ENCODE measurements at places on chromosomes 11 and 22.

DNA sequence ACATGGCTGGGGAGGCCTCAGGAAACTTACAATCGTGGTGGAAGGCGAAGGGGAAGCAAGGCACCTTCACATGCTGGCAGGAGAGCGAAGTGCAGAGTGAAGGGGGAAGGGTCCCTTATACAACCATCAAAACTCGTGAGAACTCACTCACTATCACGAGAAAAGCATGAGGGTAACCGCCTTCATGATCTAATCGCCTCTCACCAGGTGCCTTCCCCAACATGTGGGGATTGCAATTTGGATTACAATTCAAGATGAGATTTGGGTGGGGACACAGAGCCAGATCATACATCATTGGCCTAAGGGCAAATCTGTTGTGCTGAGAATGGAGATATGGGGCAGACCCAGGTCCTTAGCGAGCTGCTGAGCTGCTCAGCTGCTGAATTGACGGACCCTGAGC, 13.1 kb downstream of the C1QTNF6 start:
- DNase-seq = no peak

DNA sequence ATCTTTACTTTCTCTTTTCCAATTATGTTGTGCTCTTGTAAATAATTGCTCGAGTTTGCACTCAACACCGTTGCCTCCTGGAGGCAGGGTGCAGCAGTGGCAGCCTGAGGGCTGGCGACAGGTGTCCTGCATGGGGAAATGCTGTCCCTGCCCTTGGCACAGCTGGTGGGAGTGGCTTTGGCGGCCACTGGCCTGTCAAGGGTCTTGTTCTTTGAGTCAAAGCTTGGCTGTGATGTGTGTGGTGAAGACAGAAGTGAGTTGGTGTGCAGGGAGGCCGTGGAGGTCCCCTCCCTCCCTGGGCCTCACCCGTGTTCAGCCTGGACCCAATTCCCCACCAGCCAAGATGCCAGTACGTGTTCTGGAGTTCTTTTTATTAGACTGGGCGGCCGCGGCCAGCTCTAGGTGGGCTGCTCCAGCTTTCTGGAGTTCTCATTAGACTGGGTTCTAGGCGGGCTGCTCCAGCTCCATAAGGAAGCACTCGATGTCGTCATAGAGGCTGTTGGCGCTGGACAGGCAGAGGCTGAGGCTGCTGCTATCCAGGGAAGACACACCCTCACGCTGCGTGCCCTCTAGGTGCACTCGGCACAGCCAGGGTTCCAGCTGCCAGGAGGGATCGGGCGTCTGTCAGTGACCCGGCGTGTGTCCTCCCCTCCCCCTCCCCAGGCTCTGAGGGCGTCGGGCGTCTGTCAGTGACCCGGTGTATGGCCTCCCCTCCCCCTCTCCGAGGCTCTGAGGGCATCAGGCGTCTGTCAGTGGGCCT, 3.4 kb downstream of the IRF7 start:
- DNase-seq = peak; percentile 33

GRCh38 chr11:131430473-131431208, 60.2 kb downstream of the NTM start:
- no peak for DNase-seq

GRCh38 chr11:72321381-72321996, 77.5 kb upstream of the PHOX2A start:
- DNase-seq = peak; percentile 55

DNA sequence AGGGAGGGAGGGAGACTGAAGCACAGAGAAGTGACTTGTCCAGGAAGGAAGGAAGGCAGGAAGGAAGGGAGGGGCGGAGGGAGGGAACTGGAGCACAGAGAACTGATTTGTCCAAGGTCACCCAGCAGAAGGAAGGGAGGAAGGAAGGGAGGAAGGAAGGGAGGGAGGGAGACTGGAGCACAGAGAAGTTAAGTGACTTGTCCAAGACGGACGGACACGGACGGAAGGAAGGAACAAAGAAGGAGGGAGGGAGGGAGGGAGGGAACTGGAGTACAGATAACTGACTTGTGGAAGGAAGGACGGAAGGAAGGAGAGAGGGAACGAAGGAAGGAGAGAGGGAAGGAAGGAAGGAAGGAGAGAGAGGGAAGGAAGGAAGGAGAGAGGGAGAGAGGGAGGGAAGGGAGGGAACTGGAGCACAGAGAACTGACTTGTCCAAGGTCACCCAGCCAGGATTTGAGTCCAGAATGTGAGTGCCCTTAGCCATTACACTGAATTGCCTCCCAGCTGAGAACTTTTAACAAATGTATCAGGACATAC, 1.5 kb downstream of the SLC35F2 start:
- no peak for DNase-seq

- no peak for DNase-seq
These were observed 45.7 kb downstream of the PAMR1 start for GRCh38 chr11:35479731-35480130.

DNA sequence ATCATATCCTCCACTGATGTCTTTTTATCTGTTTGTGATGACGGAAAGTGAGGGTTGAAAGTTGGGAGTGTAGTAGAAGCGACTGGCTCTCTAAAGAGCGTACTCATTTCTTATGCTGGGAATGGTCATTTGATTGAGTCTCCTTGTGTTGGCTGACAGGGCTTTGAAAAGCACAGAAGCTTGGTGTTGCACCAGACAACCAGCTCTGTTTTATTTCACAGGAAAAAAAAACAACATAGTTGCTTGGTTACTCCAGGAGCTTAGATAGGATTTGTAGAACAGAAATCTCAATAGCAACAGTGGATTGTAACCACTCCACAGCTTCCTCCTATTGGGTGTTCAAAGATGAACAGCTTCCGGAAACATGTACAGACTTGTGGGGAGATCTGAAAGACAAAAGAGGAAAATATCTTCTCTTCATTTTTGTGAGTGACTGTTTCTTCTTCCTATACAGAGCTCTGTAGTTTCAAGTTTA, 2.7 kb downstream of the RBM14 start:
- no peak for DNase-seq

GRCh38 chr11:116925050-116925449, 87.6 kb upstream of the APOA1 start:
- DNase-seq = no peak

- no peak for DNase-seq
These were observed 732.7 kb upstream of the TENM4 start for GRCh38 chr11:80173371-80174136.

- DNase-seq = no peak
These were observed 18.9 kb downstream of the UQCR10 start for GRCh38 chr22:29786031-29786430.

DNA sequence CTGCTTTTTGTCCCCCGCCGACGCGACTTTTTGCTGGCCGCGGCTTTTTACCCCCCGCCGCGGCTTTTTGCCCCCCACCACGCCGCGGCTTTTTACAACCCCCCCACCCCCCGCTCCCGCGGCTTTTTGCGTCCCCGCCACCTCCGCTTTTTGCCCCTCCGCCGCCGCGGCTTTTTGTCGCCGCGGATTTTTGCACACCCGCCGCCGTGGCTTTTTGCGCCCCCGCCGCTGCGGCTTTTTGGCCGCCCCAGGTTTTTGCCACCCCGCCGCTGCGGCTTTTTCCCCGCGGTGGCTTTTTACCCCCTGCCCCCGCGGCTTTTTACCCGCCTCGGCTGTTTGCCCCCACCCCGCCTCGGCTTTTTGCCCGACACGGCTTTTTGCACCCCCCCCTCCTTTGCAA, 205.5 kb downstream of the CCT8L2 start:
- no peak for DNase-seq

DNA sequence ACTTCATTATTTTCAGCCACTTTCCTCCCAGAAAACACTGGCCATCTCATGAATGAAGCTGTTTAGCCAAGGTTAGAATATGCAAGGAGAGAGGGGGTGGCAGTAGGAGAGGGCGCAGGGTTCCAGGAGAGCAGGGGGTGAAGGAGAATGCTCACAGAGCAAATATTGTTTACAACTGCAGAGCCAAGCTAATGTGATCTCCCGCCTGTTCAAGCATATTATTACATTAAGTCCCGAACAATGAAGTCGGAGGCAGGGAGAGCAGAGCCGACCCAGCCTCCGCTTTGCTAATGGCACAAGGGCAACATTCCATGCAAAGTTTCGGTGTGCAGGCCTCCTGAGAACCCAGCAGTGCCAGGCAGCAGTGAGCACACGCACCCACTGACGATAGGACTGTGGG, 80.1 kb downstream of the MICAL3 start:
- DNase-seq = no peak

GRCh38 chr11:29166306-29166705, 850.5 kb downstream of the KCNA4 start:
- no peak for DNase-seq

DNA sequence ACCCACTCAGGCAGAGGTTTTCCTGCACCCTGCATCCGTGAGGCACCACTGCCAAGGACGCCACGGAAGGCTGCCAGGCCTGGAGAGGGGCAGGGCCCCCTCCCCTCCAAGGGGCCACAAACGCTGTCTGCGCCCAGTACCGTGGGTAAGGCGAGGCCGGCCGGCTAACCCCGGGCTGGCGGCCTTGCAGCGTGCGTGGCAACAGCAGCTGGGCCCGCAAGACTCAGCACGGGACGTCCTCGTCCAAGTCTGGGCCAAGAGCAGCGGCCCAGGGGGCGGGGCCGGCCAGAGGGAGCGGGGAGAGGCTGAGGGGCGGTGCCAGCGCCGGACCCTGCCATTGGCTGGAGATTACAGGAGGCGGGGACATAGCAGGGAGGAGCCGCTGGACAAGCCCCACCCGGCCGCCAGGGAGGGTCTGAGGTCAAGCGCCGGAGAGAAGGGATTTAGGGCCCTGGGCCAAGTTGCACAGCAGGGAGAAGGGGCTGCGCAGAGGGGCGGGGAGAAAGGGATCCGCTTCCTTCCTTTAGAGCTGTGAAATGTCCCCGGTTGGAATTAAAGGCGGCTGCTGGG, 16.0 kb downstream of the SLC43A1 start:
- DNase-seq = peak; percentile 85

GRCh38 chr11:64358907-64359711, at the start of gene RPS6KA4:
TSS of gene RPS6KA4 (plus strand) at chr11:64359162. CDS start at chr11:64359236, 74 bp downstream.
- peak; percentile 68 for DNase-seq

- DNase-seq = no peak
These were observed 6.1 kb downstream of the RPUSD4 start for GRCh38 chr11:126205359-126205758.

GRCh38 chr22:24083361-24083760, 72.3 kb downstream of the CABIN1 start:
- DNase-seq = no peak

DNA sequence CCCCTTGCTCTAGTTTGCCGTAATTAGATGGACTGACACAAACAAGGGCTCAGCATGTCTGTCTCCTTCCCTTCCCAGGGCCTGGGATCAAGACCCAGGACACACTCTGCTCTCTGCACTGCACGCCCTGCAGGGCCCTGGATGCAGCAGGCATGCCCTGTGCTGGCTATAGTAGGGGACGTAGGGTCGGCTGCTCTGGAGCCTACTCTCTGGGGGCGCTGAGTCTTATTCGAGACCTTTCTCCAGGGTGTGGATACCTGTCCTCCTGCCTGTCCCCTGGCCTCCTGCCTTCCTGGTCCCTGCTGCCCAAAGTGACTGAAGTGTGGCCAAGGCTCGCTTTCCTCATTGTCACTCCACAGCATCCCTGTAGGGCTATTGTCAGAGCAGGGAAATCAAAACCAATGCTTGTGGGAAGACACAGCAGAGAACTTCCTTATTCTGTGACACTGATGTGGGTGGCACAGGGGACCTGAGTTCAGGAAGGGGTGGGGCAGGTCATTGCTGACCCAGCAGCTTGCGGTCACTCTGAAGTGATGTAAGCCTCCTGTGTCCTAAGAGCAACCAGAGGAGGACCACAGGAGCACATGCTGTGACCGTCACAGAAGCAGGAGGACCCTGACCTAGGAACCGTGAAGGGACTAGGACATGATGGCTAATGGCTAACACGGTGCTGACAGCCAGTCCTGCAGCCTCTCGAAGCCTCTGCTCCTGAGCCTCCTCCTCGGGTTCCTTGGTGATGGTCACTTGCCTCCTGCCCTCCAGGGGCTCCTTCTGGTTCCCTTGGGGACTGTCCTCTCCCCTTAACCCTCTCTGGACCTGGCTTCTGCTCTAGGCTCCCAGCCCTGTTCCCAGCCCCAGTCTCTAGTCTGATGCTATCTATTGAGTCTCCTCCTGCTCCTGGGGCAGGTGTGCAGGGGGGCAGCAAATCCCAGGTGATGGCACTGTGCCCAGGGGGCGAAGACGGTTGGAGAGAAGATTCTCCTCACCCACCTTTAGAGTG, 10.3 kb downstream of the APOBEC3A start:
- DNase-seq = no peak

GRCh38 chr11:62593434-62594044, 2.2 kb upstream of the TUT1 start:
- DNase-seq = peak; percentile 77

GRCh38 chr11:11587122-11587521, 34.7 kb downstream of the GALNT18 start:
- no peak for DNase-seq

DNA sequence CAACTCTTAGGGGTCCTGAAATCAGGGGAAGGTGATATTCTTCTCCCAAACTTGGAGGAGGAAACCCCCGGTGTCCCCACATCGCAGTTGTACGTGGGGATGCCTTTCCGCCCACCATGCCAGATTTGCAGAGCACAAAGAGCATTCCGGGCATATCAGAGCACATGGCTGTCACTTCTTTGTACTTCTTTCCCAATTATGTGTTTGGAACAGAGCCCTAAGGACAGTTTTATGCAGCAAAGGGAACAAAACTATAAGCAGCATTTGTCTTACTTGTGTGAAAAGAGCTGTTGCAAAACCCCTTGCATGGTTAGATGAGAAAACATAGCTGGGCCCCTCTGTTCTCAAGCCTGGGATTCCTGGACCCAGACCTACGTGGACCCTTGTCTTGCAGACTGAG, 41.2 kb downstream of the NTM start:
- no peak for DNase-seq

DNA sequence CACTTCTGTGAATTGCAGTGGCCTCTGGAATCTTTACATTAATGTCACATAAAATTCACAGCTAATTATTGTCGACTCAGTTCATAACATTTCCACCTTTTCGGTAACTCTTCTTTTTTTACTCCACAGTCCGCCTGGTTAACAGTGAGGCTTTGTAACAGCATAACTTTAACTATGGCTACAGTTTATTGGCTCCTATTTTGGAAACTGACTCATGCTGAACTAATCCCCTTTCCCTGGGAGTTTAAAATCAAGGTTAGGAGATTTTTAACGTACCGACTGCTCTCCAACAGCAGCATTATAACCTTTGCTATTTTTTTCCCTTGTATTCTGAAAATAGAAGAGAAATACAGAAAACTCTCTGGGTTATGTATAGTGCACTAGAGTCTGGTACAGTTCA, 3.2 kb upstream of the POGLUT3 start:
- DNase-seq = no peak
